ENCODE measurements at places on chromosomes 3 and 15.

DNA sequence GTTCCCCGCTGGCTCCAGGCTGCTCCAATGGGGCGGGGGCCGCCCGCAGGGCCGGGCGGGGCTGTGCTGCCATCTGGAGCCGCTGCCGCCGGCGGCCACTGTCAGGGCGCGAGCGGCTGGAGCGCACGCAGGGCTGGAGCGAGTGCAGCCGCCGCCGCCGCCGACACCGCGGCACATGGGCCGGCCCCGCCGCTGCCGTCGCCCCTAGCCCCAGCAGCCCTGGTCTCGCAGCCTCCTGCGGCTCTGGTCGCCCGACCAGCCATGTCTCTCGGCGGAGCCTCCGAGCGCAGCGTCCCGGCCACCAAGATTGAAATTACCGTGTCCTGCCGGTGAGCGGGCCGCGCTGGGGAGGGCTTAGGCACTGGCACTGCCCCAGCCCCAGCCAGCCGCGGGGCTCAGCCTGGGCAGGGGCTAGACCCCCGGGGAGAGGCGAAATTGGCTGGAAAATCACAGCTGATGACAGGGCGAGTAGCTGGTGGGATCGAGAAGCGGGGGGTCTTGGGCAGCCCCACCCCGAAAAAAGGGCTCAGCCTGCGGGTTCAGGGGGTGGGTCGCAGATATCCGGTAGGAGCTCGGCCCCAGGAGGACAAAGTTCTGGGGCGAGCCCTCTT is at the start of gene CPNE9:
Gene CPNE9, plus strand, starts transcription at position 98 of the 611 bp plus-strand sequence. Its CDS starts 164 bp downstream, at position 262.
- DNase-seq: no peak

- no peak for DNase-seq
Measured at GRCh38 chr15:57780471-57780870, 74.0 kb downstream of the POLR2M start.

DNA sequence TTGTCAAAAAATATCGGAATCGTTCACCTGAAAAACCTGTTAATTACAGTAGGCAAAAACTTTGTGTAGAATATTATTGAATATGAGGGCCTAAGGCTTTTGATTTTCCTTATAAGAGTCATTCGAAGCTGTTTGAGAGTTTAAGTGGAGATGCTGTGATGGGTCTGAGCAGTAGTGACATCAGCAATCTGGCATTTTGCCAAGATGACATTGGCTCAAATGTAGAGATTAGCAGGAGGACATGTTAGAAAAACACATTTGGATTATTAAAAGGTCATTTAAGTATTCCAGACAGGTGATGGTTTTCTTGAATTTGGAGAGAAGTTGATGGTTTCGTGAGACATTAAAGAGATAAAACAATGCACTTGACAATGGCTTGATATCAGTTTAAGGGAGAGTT is 12.9 kb downstream of the OR5AC2 start:
- no peak for DNase-seq

- no peak for DNase-seq
Measured at GRCh38 chr15:61173899-61174689, 55.0 kb downstream of the RORA start.

GRCh38 chr3:61780016-61780415 is 218.6 kb downstream of the PTPRG start:
- DNase-seq: no peak

GRCh38 chr3:167253037-167253436 is 127.1 kb downstream of the ZBBX start:
- no peak for DNase-seq

DNA sequence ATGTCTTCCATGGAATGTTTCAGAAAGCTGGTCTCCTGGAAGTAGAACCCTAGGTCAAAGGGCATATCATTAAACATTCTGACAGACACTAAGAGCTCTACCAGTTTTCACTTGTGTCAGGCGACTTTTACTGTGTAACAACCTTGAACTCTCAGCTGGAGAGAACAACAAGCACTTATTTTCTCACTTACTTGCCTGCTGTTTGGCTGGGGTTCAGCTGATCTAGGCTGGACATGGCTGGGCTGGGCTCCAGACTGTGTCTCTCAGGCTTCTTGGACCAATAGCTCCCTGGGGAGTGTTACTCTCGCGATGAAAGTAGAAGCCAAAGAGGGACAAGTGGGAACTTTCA is 527.3 kb downstream of the SHQ1 start:
- no peak for DNase-seq

DNA sequence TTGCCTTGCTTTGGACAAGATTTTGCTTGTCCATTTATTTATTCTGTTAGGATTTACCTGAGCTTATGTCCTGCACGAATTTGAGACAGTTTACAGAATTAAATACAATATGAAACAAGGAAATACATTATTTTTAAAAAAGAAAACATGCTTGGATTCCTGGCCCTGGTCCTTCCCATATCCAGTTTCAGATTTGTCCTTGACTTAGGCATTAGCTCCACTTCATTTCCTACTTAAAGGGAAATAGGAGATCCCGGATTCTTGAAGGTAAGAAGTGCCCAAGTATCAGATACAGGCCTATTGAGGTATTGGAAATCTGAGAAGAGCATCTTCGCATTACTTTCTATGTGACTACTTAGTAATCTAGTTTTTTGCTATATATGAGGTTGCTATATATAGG is 672.0 kb downstream of the SI start:
- no peak for DNase-seq

GRCh38 chr15:64681424-64682024 is 93.9 kb downstream of the RBPMS2 start:
- peak; percentile 72 for DNase-seq

Measured in SW 1271 (cell line).